ENCODE measurements at places on chromosomes 11 and 22. TPM values are rescaled to one million over a fixed set of nuclear protein-coding genes. Genes with fewer than 3 reads are reported as not detected.

OR5D13 gene
- total RNA-seq = not detected

KMT2A gene
- 72.7 TPM for total RNA-seq

GPR137 gene
- total RNA-seq = 20.6 TPM

DERL3 gene
- total RNA-seq = 0.25 TPM

GPR83 gene
- total RNA-seq = not detected

SHISAL1 gene
- 7.6 TPM for total RNA-seq

DNA sequence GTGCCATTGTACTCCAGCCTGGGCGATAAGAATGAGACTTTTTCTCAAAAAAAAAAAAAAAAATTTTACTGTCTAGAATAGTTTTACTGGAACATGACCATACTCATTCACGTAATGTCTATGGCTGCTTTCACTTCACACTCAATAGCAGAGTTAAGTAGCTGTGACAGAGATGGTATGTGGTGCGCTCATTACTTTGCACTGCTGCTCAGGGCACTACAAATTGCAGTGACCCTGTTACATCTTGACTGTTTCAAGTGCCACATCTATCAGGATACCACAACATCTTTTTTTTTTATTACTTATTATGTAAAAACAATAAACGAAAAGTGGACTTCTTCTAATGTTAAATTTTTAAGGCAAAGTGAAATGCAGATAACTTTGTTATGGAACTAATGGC lies 110.3 kb downstream of the ARHGAP20 start:
- no peak for DNase-seq
- no peak overlapping the region for H3K27ac ChIP-seq
- no peaks in the 10 kb centered on the region for H3K36me3 ChIP-seq
- no peak overlapping the region for H3K4me3 ChIP-seq
- no peaks in the 10 kb centered on the region for H3K4me1 ChIP-seq

DNA sequence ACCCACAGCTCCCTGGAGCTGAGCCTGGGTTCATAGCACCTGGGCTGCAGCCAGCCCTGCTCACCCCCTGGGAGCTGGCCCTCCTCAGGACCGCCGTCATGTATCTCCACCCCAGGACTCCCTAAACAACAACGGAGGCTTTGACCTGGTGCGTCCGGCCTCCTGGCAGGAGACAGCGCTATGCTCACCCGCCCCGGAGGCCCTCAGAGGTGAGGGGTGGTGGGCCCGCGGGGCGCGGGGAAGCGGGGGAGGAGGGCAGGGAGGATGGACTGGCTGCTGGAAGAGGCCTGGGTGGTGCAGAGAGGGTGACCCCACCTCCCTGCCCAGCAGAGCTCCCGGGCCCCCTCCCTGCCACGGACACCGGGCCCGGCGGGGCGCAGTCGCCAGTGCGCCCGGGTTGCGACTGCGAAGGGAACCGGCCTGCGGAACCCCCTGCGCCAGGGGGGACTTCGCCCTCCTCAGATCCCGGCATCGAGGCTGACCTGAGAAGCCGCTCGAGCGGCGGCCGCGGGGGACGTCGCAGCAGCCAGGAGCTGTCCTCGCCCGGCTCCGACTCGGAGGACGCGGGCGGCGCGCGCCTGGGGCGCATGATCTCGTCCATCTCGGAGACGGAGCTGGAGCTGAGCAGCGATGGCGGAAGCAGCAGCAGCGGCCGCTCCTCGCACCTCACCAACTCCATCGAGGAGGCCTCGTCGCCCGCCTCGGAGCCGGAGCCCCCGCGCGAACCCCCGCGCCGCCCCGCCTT lies 3.1 kb downstream of the MAPK8IP2 start:
- no peaks in the 10 kb centered on the region for H3K36me3 ChIP-seq
- DNase-seq = no peak
- H3K27me3 ChIP-seq = no peaks in the 10 kb centered on the region
- H3K4me1 ChIP-seq = peaks cover 8% of the 10 kb centered on the region
- H3K27ac ChIP-seq = no peak overlapping the region

DNA sequence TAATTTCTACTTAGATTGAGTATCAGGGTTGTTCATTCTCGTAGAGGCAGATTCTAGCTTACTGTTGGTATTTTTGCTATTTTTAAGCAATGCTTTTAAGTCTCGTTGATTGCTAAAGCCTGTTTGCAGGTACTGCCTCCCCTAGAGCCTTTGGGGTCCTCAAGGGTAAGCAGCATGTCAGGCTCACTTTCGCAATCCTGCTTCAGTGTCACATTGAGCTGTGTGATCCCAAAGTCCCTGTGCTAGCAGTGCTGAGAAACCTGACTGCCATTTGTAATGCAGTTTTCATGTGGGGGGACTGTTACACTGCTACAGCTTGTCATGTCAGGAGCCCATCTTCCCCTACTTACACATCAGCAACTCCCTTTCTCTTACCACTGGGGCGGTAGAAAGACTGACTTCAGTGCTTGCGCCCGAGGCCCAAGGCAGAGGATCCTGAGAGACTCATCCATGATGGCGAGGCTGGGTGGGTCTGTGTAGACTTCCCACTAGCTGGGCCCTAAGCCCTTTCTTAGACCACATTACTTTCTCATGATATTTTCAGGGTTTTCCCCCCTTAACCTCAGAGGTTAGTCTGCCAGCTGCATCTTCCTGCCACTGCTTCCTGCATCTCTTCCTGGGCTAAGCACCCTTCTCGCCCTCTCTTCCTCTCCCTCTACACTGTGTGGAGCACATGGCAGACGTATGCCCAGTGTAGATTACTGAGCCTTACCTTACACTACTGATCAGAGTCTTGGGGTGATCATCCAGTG lies 40.8 kb upstream of the ST14 start:
- H3K4me1 ChIP-seq = peaks cover 8% of the 10 kb centered on the region
- H3K4me3 ChIP-seq = no peak overlapping the region
- no peaks in the 10 kb centered on the region for H3K36me3 ChIP-seq
- no peak for DNase-seq

GRCh38 chr22:42613872-42614301 lies 796 bp downstream of the POLDIP3 start:
- peaks cover 80% of the 10 kb centered on the region for H3K4me1 ChIP-seq
- peaks cover 2% of the 10 kb centered on the region for H3K36me3 ChIP-seq
- no peak for DNase-seq
- H3K4me3 ChIP-seq = peak overlapping the region; percentile 56
- H3K27me3 ChIP-seq = no peaks in the 10 kb centered on the region
- peak overlapping the region; percentile 94 for H3K27ac ChIP-seq

- no peaks in the 10 kb centered on the region for H3K36me3 ChIP-seq
- DNase-seq = no peak
- H3K4me1 ChIP-seq = peaks cover 29% of the 10 kb centered on the region
Measured at GRCh38 chr22:27809226-27809603, 7.7 kb upstream of the MN1 start.

- H3K36me3 ChIP-seq = no peaks in the 10 kb centered on the region
- H3K4me3 ChIP-seq = no peak overlapping the region
- DNase-seq = peak; percentile 69
- H3K4me1 ChIP-seq = no peaks in the 10 kb centered on the region
Measured at GRCh38 chr11:125929445-125930075, 16.3 kb upstream of the VSIG10L2 start.

DNA sequence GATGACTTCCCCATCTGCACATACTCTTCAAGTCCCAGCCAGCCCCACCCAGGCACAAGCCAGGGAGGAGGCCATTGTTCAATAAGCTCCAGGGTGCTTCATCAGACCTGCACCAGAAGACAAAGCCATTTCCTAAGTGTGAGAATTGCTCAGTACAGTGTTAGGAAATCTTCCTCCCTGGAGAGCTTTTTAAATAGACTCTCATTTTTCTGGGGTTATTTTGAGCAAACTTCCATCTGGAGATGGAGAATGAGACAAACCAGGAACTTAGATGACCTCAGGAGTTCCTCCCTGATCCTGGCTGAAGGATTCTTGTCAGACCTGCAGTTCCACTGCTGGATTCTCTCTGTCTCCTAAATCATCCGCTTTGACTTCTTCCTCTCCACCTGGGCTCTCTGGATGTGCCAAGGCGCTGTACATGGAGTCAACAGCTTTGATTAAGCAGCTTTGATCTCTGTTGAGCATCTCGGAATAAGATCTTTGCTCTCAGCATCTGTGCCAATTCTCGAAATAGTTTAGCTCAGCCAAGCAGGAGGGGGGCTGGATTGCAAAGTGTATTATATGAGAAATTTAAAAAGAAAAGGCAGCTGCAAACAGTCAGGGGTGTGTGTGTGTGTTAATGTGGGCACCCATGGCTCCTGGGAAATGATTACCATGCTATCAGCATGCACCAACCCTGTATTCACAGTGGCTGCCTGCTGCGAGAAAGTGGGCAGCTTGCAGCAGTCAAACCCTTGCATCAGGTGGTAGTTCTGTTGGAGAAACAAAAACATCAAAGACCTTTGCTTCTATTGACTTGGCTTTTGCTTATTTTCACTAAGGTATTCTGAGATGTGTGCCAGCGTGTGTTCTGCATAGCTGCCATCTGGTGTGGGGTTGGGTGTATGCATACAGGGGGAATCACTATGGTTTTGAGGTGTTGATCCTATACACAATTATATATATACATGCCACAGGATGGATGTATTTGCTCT lies 70.2 kb upstream of the NAV2 start:
- no peaks in the 10 kb centered on the region for H3K27me3 ChIP-seq
- no peaks in the 10 kb centered on the region for H3K36me3 ChIP-seq
- no peak overlapping the region for H3K4me3 ChIP-seq
- H3K27ac ChIP-seq = no peak overlapping the region
- DNase-seq = peak; percentile 67

- H3K36me3 ChIP-seq = no peaks in the 10 kb centered on the region
- H3K4me3 ChIP-seq = no peak overlapping the region
- no peak overlapping the region for H3K27ac ChIP-seq
- no peak for DNase-seq
- no peaks in the 10 kb centered on the region for H3K4me1 ChIP-seq
Measured at GRCh38 chr11:61805146-61805545, 11.7 kb downstream of the FADS1 start.

DNA sequence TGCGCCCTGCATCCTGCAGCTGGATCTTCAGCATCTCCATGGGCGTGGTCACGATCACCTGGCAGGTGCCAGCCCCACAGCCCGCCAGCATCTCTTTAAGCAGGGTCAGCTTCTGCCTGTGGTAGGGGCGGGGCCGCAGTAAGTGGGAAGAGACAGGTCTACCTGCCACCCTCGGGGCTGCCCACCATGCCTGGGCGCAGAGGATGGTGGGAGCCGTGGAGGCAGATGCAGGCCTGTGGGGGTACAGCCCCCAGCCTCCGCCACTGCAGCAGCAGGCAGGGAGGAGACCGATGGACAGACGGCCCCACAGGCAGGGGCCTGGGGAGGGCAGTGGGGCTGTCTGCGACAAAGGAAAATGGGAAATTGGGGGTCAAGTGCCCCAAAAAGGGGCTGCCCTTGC lies 3.0 kb upstream of the CEND1 start:
- H3K27me3 ChIP-seq = no peaks in the 10 kb centered on the region
- no peak overlapping the region for H3K27ac ChIP-seq
- peaks cover 44% of the 10 kb centered on the region for H3K4me1 ChIP-seq
- no peak overlapping the region for H3K4me3 ChIP-seq

DNA sequence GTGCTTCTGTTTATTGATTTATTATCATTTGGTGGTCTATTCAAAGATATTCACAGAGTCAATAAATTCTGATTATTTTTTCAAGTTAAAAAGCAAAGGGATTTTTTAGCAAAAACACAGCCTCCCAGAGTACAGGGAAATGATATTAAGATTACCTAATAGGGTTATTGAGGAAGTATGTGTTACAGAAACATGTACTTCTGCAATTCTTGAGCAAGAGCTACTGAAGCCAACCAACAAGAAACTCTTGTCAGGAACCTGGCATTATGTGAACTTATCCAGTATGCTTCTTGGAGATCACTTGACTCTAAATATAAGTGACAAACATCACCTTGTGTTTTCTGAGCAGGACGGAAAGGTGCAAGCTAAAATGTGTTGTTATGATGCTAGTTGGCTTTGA lies 42.0 kb upstream of the CARD18 start:
- H3K27me3 ChIP-seq = no peaks in the 10 kb centered on the region
- H3K4me1 ChIP-seq = no peaks in the 10 kb centered on the region
- H3K36me3 ChIP-seq = no peaks in the 10 kb centered on the region
- no peak for DNase-seq

- no peak overlapping the region for H3K27ac ChIP-seq
- no peak overlapping the region for H3K4me3 ChIP-seq
- no peak for DNase-seq
- no peaks in the 10 kb centered on the region for H3K36me3 ChIP-seq
Measured at GRCh38 chr11:116215471-116216113, 557.2 kb downstream of the BUD13 start.

GRCh38 chr11:103927535-103927934 lies 108.9 kb upstream of the DDI1 start:
- H3K4me1 ChIP-seq = peaks cover 14% of the 10 kb centered on the region
- no peak for DNase-seq
- no peak overlapping the region for H3K4me3 ChIP-seq
- H3K27ac ChIP-seq = no peak overlapping the region

- H3K4me3 ChIP-seq = peak overlapping the region; percentile 79
- H3K27me3 ChIP-seq = no peaks in the 10 kb centered on the region
- no peak overlapping the region for H3K27ac ChIP-seq
- H3K4me1 ChIP-seq = peaks cover 23% of the 10 kb centered on the region
- DNase-seq = no peak
Measured at GRCh38 chr11:46382646-46383403, 1.4 kb downstream of the MDK start.

GRCh38 chr11:104033134-104033533 lies 3.3 kb upstream of the DDI1 start:
- no peaks in the 10 kb centered on the region for H3K4me1 ChIP-seq
- no peaks in the 10 kb centered on the region for H3K27me3 ChIP-seq
- no peak overlapping the region for H3K4me3 ChIP-seq
- no peak for DNase-seq

DNA sequence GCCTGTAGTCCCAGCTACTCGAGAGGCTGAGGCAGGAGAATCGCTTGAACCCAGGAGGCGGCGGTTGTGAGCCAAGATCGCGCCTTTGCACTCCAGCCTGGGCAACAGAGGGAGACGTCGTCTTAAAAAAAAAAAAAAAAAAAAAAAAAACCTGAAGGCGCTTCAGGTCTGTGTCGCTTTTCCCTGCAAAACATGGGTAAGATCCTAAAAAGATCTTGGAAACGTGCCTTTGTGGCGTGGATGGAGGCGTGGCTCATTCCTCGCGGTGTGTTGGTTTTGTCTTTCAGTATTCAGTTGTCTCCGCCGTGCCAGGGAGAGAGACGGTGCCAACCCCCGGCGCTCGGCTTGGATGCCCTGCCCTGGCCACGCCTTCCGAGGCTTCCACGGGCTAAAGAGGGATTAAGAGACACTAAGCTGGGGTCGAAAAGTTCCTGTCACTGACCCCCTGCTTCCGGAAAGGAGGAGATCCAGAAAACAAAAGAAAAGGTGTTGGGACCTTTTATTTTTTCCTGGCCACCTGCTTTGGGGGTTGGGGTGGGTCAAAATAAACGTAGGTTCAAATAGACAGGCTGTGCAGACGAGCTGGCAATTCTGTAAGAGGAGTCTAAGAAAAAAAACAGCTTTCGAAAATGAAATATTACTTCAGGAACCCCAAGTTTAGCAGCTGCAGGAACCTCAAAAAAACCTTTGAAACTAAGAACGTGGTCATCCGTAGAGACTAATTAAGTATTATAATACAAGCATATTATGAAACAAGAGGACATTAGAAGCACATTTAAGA lies 1.1 kb upstream of the SLC35F2 start:
- no peak for DNase-seq
- H3K27me3 ChIP-seq = no peaks in the 10 kb centered on the region
- no peaks in the 10 kb centered on the region for H3K36me3 ChIP-seq
- peak overlapping the region; percentile 85 for H3K4me3 ChIP-seq
